ENCODE measurements at places on chromosomes 16 and 17. TPM values are rescaled to one million over a fixed set of nuclear protein-coding genes. Genes with fewer than 3 reads are reported as not detected.

Gene FBXO39
- polyA plus RNA-seq: 0.41 TPM

Gene CCL14
- polyA plus RNA-seq: 32.3 TPM

Gene RNF151
- polyA plus RNA-seq: not detected

Gene CLDN9
- polyA plus RNA-seq: 1.4 TPM

Gene PRDM7
- not detected for polyA plus RNA-seq

Gene KRTAP4-4
- polyA plus RNA-seq: not detected

Gene WFIKKN1
- 0.60 TPM for polyA plus RNA-seq

DNA sequence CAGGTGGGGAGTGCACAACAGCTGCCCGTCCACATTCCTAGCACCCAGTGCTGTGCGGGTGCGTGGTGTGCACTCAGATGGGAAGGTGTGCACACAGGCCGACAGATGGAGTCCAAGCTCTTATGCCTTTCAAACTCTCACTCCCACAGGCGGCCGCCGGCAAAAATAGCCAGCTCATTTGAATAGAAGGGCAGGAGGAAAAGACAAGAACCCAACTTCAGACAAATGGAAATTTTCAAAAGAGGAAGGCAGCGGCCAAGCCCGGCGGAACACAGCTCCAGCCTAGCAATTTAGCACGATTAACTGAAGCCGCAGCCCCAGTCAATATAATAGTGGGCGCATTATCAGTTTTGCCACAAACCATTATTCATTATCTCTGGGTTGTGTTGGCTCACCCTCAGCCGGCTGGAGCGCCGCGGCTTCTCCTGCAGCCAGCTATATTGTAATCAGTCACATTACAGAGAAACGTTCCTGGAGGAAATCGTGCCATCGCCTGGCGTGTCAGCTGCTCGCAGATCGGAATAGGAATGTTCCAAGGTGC is 103.9 kb upstream of the SEC14L1 start:
- no peak for DNase-seq

- DNase-seq: no peak
Measured at GRCh38 chr16:66471716-66472393, 44.8 kb downstream of the BEAN1 start.

GRCh38 chr16:11620243-11621003 is 33.7 kb upstream of the LITAF start:
- DNase-seq: no peak

DNA sequence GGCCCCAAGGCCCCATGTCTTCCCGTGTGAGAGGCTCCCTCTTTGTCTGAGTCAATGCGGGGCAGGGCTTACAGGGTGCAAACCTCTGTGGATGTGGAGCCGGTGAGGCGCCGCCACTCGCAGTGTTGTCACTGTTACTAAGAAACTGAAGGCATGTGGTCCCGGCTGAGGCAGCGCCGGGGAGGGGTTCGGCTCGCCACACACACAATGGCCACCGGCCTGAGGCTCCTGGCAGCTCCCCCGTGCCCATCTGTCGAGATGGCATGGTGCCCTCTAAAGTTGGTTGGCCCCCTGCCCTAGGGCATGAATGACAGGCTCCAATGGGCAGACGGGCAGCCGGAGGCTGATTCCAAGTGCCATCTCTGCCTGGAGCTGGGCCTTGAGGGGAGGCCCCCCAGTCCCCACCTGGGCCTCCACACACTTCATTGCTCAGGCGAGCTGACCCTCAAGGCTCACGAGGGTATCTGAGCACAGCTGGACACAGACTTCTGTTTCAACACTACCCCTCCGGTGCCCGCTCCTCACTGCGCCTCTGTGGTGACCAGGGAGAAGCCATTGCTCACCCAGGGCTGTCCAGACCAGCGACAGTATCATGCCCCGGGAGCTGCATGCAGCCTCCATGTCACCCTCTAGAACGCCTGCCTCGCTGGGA is 137.2 kb downstream of the C16orf78 start:
- DNase-seq: peak; percentile 78

DNA sequence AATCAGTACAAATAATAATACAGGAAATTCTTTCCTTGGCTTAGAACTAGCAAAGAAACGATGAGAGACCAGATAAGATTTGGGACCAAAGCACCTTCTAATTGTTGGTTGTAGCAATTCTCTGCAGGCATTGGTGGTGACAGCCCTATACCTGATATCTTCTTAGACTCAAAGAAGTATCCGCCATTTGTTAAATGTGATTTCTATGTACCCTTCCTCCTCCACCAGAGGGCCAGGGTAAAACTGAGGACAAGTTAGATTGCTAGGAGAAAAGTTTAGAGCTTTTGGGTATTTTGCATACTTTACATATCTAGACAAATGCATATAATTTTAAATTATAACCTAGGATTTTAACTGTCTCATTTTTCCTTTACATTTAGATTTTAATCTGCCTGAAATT is 304.3 kb downstream of the HS3ST4 start:
- no peak for DNase-seq

DNA sequence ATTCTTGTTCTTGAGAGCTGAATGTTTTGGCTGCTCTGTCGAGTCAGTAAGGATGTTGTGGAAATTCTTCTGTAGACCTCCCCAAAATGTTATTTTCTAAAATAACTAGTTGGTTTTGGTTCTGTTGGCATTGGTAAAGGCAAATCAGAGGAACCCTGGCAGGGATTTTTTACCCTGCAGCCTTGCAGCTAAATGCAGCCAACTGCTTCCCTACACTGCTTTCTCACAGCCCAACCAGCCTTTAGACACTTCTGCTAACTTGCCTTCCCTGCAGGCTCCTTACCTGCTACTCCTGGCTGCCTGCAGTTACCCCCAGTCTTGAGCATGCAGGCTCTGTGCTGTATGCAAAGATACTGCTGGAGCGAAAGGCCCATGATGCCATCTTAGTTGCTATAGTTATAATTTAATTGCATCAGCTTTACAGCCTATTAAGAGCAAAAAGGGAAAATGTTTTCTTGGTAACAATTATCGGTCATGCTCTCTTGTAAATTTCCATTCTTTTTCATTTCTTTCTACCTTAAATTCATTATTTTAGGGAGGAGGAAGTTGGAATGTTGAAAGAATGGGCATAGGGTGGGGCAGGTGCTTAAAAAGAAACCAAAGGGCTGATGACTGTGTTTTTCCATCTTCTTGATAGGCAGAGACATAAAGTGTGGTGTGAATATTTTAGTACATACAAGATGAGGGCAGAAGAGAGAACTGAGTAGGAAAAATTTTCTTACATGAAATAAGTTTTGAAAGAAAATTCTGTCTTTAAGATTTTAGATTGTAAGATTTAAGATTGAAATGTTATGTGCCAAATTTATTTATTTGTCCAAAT is 20.0 kb downstream of the NUP93 start:
- DNase-seq: no peak

DNA sequence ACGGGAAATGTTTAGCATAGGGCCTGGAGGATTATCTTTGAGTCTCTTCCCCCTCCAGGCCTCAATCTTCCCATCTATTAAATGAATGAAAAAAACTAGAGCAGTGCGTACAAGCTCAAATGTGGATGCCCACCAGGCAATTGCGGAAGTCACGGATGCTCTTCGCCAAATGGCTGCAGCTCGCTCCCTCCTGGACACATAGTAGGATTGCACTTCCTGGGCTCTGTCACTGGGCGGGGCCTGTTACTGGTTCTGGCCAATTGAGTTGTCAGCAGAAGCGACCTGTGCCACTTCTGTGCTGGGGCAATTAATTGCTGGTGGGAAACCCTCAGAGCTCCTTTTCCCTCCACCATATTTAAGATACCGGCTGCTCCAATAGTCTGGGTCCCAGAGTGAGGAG is 168.2 kb upstream of the IRX6 start:
- no peak for DNase-seq

All from muscle of leg (tissue), 16 donors.